ENCODE measurements at places on chromosomes 5 and 9.

DNA sequence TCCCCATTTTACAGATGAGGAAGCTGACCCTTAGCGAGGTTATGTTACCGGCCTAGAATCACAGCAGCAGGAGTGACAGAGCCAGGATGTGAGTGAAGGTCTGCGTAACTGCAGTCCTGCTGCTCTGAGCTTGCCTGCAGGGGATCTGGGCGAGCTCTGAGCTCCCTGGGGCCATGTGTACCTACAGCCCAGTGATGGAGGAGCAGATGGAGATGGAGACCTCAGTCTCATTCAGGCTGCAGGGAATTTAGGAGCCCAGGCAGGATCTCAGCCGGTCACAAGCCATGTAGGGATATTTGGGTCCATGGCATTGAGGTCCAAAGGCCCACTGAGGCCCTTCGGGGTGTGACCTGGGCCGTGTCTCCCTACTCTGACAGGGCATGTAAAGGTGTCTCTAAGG, 170.6 kb downstream of the CACNA1B start:
- DNase-seq: no peak

- DNase-seq: no peak
Observed at GRCh38 chr5:181218795-181219124, 4.3 kb upstream of the TRIM41 start.

DNA sequence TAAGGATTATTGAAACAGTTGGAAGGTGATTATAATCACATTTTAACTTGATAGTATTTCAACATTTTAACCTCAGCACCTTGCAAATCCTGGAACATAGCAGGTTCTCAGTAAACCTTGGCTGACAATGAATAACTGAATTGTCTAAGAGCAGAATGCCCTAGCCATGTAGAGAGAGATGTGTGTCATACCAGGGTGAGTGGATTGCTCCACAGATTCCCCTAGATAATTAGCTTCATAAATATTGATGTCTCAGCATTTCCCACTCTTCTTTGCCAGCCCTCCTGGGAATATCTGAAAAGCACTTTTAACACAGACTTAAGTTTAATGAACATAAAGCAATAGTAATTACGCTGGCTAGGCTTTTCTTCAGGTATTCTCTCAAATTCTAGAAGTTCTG, 363.5 kb downstream of the MAN2A1 start:
- DNase-seq: no peak

DNA sequence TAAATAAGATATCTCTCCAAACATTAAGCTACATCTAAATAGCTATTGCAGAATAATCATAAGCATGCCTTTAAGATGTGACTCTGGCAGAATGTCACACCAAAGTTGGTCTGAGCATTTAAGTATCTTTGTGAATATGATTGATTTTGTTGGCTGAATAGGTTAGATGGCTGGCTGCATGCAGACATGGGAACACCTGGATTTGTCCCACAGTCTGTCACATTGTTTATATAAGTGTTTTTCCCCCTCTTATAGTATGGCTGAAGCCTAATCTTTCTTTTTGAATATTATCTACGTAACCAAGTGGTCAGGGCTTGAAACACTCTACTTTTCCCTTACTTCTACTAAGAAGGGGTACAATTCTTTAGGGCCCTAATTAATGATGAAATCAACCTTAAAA, 36.2 kb downstream of the PCSK1 start:
- no peak for DNase-seq

DNA sequence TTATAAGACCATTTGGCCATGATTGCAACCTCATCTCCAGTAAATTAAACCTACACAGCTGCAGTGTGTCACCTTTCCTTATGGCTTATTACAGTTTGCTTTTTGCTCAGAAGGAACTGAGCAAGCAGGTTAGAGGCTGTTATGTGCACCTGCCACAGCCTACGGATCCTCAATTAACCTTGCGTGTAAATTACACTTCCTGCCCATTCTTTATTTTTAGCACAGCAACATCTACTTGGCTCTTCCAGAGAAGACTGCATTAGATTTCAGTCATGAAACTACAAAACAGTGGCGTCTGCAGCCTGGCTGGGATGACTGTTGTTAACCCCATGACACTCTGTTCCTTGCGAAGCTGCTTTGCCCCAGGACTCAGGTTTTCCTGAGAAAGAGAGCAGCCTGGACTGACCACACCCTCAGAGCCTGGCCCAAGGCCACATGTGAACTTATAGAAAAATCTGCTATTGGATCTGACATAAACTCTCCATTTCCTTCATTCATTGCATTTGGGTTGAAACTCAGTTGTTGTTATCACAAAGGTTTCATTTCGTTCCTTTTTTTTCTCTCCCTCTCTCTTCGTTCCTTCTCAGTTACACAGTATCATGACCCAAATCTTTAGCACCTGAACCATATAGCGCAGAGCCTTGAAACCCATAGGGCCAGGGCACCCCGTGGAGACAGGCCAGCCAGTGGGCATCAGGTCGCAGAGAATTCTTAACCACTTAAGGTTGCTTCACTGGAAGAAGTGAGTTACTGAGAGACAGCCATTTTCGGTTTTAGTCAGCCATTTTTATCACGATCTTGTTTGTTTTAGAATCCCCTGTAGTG, 138.6 kb downstream of the PALM2AKAP2 start:
- no peak for DNase-seq

DNA sequence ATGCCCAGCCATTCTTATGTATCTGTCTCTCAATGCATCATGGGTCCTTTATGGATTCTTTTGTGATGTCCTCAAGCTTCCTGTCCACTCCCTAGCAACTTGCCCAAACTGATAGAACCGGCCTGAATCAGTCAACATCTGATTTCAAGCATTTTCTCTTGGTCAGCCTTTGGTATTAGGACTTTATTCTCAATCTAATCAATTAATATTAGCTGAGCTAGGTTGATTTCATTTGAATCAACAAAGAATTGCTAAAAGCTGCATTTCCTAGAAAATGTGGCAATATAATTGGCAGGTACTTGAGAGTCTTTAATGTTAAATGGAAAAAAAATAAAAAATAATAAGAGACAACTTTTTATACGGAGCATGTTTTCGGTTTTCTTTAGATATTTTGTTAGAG, 121.8 kb downstream of the GHR start:
- DNase-seq: no peak

- DNase-seq: no peak
Observed at GRCh38 chr5:65128226-65128625, 353.5 kb downstream of the ADAMTS6 start.

DNA sequence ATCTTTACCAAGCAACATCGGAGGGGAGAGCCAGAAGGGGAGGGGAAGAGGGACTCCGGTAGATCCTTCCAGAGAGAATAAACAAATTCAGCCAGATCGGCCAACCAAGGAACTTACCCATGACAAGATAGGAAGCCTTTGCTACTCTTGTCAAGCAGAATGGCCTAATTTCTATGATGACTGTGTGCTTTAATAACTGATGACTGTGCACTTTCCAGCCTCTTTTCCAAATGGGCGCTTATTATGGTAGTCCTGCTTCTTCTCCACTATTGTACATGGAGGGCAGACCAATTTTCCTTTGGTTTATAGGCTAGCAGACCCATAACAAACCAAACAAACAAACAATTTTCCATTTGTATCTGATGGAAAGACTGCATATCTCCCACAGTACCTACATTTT, 163.8 kb upstream of the RFX3 start:
- DNase-seq: no peak

- no peak for DNase-seq
Observed at GRCh38 chr5:128693764-128694163, 155.7 kb upstream of the FBN2 start.

DNA sequence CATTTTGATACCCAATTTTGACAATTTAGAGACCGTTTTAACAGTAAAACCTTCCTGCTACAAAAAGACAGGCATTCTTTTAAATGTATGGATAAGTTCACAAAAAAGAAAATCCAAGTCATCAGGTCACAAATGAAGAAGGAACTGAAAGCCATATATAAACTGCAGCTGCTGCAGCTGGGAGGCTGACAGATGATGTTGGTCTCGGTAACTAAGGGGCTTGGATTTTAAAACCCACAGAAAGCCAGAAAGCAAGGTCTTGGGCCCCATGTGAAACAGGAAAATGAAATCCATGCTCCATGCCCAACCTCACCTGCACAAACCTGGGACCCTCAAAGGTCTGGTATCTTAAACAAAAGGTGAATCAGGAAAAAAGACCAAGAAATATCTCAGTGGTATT, 15.7 kb upstream of the C5orf34 start:
- DNase-seq: no peak

DNA sequence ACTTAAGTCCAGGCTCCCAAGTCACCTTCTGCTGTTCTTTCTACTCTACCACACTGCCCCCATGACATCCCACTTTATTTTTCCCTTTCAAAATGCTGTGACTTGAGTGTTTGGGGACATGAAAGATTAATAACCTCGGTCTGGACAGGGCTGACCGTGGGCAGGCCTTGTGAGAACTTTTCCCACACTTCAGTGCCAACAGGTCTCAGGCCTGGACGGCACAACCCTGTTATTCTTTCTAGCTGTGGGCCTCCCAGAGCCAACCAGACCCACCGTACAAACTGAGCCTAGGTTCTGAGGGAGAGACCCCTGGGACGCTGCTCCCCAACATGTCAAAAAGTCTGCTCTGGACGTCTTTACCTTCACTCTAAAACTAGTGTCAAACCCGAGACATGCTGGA, 153.4 kb downstream of the CEP120 start:
- no peak for DNase-seq

DNA sequence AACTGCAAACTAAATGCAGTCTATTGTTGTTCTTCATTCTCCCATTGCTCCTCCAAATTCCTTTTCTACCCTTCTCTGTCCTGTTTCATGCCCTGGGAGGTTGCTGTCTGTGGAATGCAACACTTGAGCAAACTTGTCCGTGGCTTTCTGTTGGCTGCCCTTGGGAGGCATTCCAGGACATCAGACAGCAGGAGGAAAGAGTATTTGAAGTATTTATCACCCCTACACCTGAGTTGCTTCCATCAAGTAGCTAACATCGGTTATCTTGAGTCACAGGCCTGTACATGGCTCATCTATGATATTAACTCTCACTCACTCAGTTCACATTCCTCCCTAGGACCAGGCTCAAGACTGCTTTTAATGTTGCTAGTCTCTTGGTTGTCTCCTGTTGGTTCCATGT, 803.4 kb upstream of the CDH6 start:
- DNase-seq: no peak

Data from HS-5 (cell line).